SJSA1 (cell line): ENCODE measurements at places on chromosomes 7 and 10. TPM values are rescaled to one million over a fixed set of nuclear protein-coding genes. Genes with fewer than 3 reads are reported as not detected.

GLCCI1 gene
- total RNA-seq = 1.3 and 2.1 TPM in 2 replicates

PCGF5 gene
- 16.7 and 32.1 TPM in 2 replicates for total RNA-seq

HIPK2 gene
- total RNA-seq = 6.8 and 10.9 TPM in 2 replicates

ACHE gene
- 0.16 TPM in 1 of 2 replicates, not detected in the other for total RNA-seq

SLC13A4 gene
- total RNA-seq = not detected in 2 replicates

GTF2IRD1 gene
- 9.9 and 21.2 TPM in 2 replicates for total RNA-seq

CALCR gene
- not detected in 2 replicates for total RNA-seq

FOXP2 gene
- not detected in 2 replicates for total RNA-seq

RAMP3 gene
- total RNA-seq = not detected in 2 replicates

GPR15LG gene
- not detected in 2 replicates for total RNA-seq

CPVL gene
- total RNA-seq = 1.6 and 2.7 TPM in 2 replicates

CUBN gene
- 0.16 and 0.74 TPM in 2 replicates for total RNA-seq
